ENCODE measurements at places on chromosomes 16 and 17. TPM values are rescaled to one million over a fixed set of nuclear protein-coding genes. Genes with fewer than 3 reads are reported as not detected.
A peak's percentile ranks its signal among the peaks of the same experiment; 100 is the strongest.

DNA sequence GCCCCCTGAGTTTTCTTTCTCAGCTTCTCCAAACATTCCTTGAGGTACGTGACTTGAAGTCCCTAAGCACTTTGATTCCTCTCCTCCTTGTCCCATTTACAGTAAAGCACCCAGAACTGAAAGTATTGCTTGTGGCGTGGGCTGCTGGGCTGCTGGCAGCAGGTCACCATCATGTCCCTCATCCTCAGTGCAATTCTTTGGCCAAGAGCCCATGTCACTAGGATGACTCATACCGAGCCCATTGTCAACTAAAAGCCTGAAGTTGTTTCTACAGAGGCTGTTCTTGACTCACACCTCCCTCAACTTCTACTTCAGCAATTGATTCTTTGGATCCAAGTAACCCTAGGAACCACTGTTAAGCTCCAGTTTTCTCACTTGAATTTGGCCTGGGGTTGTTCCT lies 54.3 kb downstream of the KPNA2 start:
- H3K27me3 ChIP-seq, result no peaks in the 10 kb centered on the region
- no peak overlapping the region for H3K27ac ChIP-seq
- no peak overlapping the region for H3K4me3 ChIP-seq
- peak; percentile 24 for DNase-seq

The ACSM5 gene
- not detected for total RNA-seq

DNA sequence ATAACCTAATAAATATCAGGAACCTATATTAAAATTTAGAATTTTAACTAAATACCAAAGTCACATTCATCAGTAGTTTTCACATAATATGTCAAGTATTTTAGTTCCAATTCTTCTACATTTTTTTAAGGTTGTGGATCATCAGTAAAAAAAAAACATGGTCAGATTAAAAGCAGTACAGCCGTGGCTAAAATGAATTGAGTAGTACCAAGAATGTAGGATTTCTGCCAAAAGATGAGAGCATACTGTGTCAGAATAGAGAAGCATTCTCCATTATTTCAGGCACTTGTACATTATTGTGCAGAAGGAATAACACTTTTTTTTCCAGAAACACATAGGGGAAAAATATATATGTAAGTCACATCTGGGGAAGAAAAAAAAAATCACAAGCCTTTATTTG lies 1176.1 kb downstream of the CDH11 start:
- H3K4me1 ChIP-seq, result no peaks in the 10 kb centered on the region
- H3K4me3 ChIP-seq, result no peak overlapping the region
- no peak for DNase-seq
- H3K36me3 ChIP-seq, result no peaks in the 10 kb centered on the region
- no peaks in the 10 kb centered on the region for H3K27me3 ChIP-seq
- H3K27ac ChIP-seq, result no peak overlapping the region

- H3K36me3 ChIP-seq, result no peaks in the 10 kb centered on the region
- no peak overlapping the region for H3K27ac ChIP-seq
- DNase-seq, result peak; percentile 20
- peaks cover 18% of the 10 kb centered on the region for H3K4me1 ChIP-seq
- no peaks in the 10 kb centered on the region for H3K27me3 ChIP-seq
Measured at GRCh38 chr17:27381007-27381501, 75.2 kb upstream of the KSR1 start.

- no peak for DNase-seq
- H3K27ac ChIP-seq, result no peak overlapping the region
- H3K4me1 ChIP-seq, result no peaks in the 10 kb centered on the region
- no peak overlapping the region for H3K4me3 ChIP-seq
- no peaks in the 10 kb centered on the region for H3K36me3 ChIP-seq
- H3K27me3 ChIP-seq, result no peaks in the 10 kb centered on the region
Measured at GRCh38 chr16:23999663-24000062, 163.9 kb downstream of the PRKCB start.

GRCh38 chr16:9270424-9270823 lies 179.0 kb downstream of the HAPSTR1 start:
- no peak for DNase-seq
- H3K4me1 ChIP-seq, result no peaks in the 10 kb centered on the region
- H3K27ac ChIP-seq, result no peak overlapping the region
- no peaks in the 10 kb centered on the region for H3K36me3 ChIP-seq
- H3K27me3 ChIP-seq, result no peaks in the 10 kb centered on the region
- no peak overlapping the region for H3K4me3 ChIP-seq

GRCh38 chr17:48492401-48493298 lies 38.2 kb downstream of the HOXB1 start:
- no peaks in the 10 kb centered on the region for H3K27me3 ChIP-seq
- H3K4me1 ChIP-seq, result peaks cover 22% of the 10 kb centered on the region
- H3K27ac ChIP-seq, result peak overlapping the region; percentile 38
- H3K36me3 ChIP-seq, result no peaks in the 10 kb centered on the region
- peak; percentile 74 for DNase-seq

GRCh38 chr16:25135254-25135878 lies 23.8 kb downstream of the LCMT1 start:
- no peaks in the 10 kb centered on the region for H3K27me3 ChIP-seq
- H3K4me3 ChIP-seq, result no peak overlapping the region
- DNase-seq, result peak; percentile 83
- no peak overlapping the region for H3K27ac ChIP-seq

- peak overlapping the region; percentile 30 for H3K4me3 ChIP-seq
- H3K4me1 ChIP-seq, result peaks cover 2% of the 10 kb centered on the region
- no peak for DNase-seq
- no peaks in the 10 kb centered on the region for H3K36me3 ChIP-seq
- H3K27me3 ChIP-seq, result no peaks in the 10 kb centered on the region
Measured at GRCh38 chr17:7922269-7922844, 6.3 kb upstream of the RNF227 start.

DNA sequence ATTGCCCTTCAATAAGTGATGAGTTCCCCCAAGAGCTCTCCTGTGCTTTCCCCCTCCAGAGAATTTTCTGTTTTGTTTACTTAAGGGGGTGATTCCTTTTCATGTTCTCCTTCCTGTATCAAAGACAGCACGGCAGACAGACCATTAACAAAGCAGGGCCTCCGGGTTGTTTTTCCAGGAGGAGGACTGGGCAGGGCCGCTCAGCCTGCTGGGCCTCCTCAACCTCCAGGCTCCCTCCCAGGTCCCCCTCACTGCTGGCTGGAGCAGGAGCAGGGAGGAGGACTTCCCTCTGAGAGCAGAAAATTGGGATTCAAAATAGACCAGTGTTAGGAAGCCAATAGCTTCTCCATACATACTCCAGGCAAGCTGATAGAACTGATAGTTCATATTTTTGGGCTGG lies 20.4 kb downstream of the SDK2 start:
- H3K27ac ChIP-seq, result no peak overlapping the region
- no peaks in the 10 kb centered on the region for H3K4me1 ChIP-seq
- no peaks in the 10 kb centered on the region for H3K36me3 ChIP-seq
- H3K27me3 ChIP-seq, result no peaks in the 10 kb centered on the region
- no peak overlapping the region for H3K4me3 ChIP-seq

DNA sequence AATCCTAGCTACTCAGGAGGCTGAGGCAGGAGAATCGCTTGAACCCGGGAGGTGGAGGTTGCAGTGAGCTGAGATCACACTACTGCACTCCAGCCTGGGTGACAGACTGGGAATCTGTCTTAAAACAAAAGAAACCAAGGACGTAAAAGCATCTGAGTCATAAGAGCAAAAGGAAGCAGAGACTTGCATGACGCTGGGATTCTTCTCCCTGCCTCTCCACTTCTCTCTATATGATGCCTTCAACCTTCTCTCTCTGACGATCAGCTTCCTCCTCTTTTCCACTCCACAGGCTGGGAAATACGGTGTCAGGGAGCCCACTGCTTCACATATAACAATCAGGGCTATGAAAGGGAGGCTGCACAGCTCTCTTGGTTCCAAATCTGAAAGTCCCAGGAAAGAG lies 43.2 kb upstream of the CCL1 start:
- peaks cover under 1% of the 10 kb centered on the region for H3K27me3 ChIP-seq
- no peak overlapping the region for H3K27ac ChIP-seq
- no peaks in the 10 kb centered on the region for H3K36me3 ChIP-seq
- H3K4me1 ChIP-seq, result no peaks in the 10 kb centered on the region

DNA sequence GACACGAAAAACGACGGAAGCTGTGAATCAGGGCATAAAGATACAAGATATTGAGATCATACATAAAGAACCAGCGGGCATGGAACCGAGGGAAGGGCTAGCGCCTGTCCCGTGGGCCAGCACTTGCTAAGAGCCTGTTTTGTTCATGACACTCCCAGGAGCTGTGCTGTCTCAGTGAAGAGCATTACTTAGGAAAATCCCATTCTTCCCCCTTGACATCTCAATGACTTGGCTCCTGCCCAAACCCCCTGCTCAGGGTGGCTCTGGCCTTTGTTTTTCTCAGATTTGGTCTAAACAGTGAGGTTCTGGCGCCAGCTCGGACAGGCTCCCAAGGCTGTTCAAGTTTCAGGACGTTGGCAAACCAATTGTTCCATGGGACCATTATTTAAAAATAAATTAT lies 79.1 kb upstream of the SEC14L1 start:
- H3K4me3 ChIP-seq, result no peak overlapping the region
- peaks cover 28% of the 10 kb centered on the region for H3K27me3 ChIP-seq
- H3K36me3 ChIP-seq, result no peaks in the 10 kb centered on the region
- H3K27ac ChIP-seq, result no peak overlapping the region
- no peaks in the 10 kb centered on the region for H3K4me1 ChIP-seq
- DNase-seq, result no peak

The PDE6G gene
- total RNA-seq, result not detected

The AGRP gene
- total RNA-seq, result not detected

DNA sequence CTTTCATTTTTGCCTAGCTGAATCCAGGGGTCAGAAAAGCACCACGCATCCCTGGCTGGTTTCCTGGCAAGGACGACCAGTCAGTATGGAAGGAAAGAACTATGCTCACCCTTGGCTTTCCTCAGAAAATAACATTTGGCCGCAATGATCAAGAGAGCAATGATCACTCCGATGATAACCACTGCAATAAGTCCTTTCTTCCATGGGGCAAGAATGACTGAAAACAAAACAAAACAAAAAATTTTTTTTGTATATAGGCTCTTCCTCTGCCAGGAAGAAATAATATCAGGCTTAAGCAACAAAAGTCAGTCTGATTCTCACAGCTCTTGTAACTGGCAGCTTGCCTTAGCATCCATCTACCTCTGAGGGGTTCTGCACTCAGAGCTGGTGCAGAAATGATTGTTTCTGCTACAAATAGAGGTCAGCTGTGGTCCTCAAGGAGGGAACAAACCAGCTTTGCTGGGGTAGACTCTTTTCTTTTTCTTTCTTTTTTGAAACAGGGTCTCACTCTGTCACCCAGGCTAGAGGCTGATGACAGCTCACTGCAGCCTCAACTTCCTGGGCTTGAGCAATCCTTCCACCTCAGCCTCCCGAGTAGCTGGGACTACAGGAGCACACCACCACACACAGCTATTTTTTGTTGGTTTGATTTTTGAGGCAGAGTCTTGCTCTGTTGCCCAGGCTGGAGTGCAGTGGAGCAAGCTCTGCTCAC lies 35.7 kb downstream of the PECAM1 start:
- H3K4me3 ChIP-seq, result no peak overlapping the region
- no peak overlapping the region for H3K27ac ChIP-seq
- H3K36me3 ChIP-seq, result no peaks in the 10 kb centered on the region

DNA sequence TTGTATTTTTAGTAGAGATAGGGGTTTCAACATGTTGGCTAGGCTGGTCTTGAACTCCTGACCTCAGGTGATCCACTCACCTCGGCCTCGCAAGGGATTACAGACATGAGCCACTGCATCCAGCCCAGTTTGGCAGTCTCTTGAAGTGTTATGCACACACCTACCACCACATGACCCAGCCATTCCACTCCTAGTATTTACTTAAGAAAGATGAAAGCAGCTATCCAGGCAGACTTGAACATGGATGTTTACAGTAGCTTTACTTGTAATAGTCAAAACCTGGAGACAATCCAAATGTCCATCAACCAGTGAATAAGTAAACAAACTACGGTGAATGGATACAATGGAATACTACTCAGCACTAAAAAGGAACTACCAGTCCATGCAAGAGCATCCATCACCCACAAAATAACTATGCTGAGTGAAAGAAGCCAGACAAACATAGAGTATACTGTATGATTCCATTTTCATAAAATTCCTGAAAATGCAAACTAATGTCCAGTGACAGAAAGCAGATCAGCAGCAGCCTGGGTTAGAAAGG lies 37.8 kb upstream of the RASD1 start:
- no peak overlapping the region for H3K4me3 ChIP-seq
- no peaks in the 10 kb centered on the region for H3K27me3 ChIP-seq

GRCh38 chr17:30790279-30790678 lies 34.2 kb downstream of the CRLF3 start:
- H3K4me3 ChIP-seq, result no peak overlapping the region
- peaks cover 4% of the 10 kb centered on the region for H3K4me1 ChIP-seq
- no peaks in the 10 kb centered on the region for H3K27me3 ChIP-seq
- no peak for DNase-seq

DNA sequence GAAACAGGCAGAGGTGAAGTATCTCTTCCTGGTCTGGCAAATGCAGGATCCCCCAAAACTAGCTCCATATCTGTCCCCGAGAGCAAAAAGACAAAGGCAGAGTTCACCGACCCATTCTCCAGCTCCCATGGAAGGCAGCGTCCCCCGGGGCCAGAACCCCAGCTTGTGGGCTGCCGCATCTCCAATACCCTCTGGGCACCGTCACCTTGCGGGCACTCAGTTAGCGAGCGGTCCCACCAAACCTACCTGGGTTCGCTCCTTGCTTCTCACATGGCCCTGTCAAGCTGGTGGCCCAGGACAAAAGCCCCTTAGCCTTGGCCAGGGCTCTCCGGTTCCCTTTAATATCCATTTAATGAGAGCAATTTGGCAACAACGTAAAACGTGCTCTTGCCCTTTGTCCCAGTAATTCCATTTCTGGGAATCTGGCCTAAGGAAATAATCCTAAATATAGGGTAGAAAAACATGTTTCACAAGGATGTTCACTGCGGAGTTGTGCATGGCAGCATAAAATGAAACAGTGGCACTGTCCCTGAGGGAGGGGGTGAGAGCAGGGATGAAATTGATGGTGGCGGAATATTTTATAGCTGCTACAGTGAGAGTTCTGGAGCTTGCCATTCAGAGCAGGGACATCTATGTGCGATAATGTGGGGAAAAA lies 157.1 kb downstream of the CMIP start:
- no peak overlapping the region for H3K4me3 ChIP-seq
- no peaks in the 10 kb centered on the region for H3K27me3 ChIP-seq
- no peaks in the 10 kb centered on the region for H3K36me3 ChIP-seq
- peak; percentile 20 for DNase-seq
- no peak overlapping the region for H3K27ac ChIP-seq

- H3K4me1 ChIP-seq, result no peaks in the 10 kb centered on the region
- no peak overlapping the region for H3K27ac ChIP-seq
- no peaks in the 10 kb centered on the region for H3K27me3 ChIP-seq
- H3K4me3 ChIP-seq, result no peak overlapping the region
Measured at GRCh38 chr17:14123619-14124278, 54.4 kb downstream of the COX10 start.

- H3K4me1 ChIP-seq, result peaks cover under 1% of the 10 kb centered on the region
- H3K4me3 ChIP-seq, result no peak overlapping the region
- peak; percentile 40 for DNase-seq
- peaks cover 47% of the 10 kb centered on the region for H3K36me3 ChIP-seq
- no peaks in the 10 kb centered on the region for H3K27me3 ChIP-seq
Measured at GRCh38 chr16:74455213-74455612, 33.9 kb upstream of the CLEC18B start.

GRCh38 chr17:42111871-42112551 lies 503 bp downstream of the DHX58 start:
- H3K36me3 ChIP-seq, result peaks cover 12% of the 10 kb centered on the region
- no peaks in the 10 kb centered on the region for H3K27me3 ChIP-seq
- H3K4me1 ChIP-seq, result peaks cover 6% of the 10 kb centered on the region
- H3K4me3 ChIP-seq, result peak overlapping the region; percentile 37

All from IMR-90 (cell line).